ENCODE measurements at places on chromosomes 13 and 19. TPM values are rescaled to one million over a fixed set of nuclear protein-coding genes. Genes with fewer than 3 reads are reported as not detected.

The SOX1 gene
- not detected for total RNA-seq

The BEST2 gene
- total RNA-seq, result under 0.01 TPM

The MYBPC2 gene
- under 0.01 TPM for total RNA-seq

The FZR1 gene
- total RNA-seq, result 34.8 TPM

The RETN gene
- total RNA-seq, result not detected

The SPIB gene
- total RNA-seq, result not detected

The DLEU7 gene
- total RNA-seq, result not detected

The ICAM5 gene
- total RNA-seq, result 0.69 TPM

The KIR3DL2 gene
- total RNA-seq, result not detected

The LILRB3 gene
- total RNA-seq, result not detected

The C2CD4C gene
- total RNA-seq, result under 0.01 TPM

The SSC5D gene
- 13.1 TPM for total RNA-seq

The RELB gene
- total RNA-seq, result 6.9 TPM

The KLK4 gene
- not detected for total RNA-seq

The APOE gene
- total RNA-seq, result 7.2 TPM

The SPTBN4 gene
- 11.4 TPM for total RNA-seq

The FFAR3 gene
- total RNA-seq, result not detected

The NR1H2 gene
- 53.0 TPM for total RNA-seq

The COLGALT1 gene
- total RNA-seq, result 43.1 TPM

The RBM42 gene
- total RNA-seq, result 19.0 TPM

The CEACAM7 gene
- not detected for total RNA-seq

The TNFSF9 gene
- total RNA-seq, result 0.09 TPM

The CLEC17A gene
- total RNA-seq, result 0.09 TPM

The IL12RB1 gene
- total RNA-seq, result 0.32 TPM

The ATP1A3 gene
- total RNA-seq, result not detected

The PSG6 gene
- not detected for total RNA-seq

The ZNF541 gene
- not detected for total RNA-seq

The TYROBP gene
- not detected for total RNA-seq

The KASH5 gene
- not detected for total RNA-seq

The CFD gene
- total RNA-seq, result 362 TPM

The RASL11A gene
- 59.2 TPM for total RNA-seq

The VSTM1 gene
- not detected for total RNA-seq

The CYP4F8 gene
- under 0.01 TPM for total RNA-seq

The CADM4 gene
- total RNA-seq, result 1.4 TPM

The CIRBP gene
- total RNA-seq, result 212 TPM

The KIR3DL1 gene
- total RNA-seq, result not detected

The SLC15A1 gene
- total RNA-seq, result not detected

The TUBA3C gene
- total RNA-seq, result not detected

The RTBDN gene
- not detected for total RNA-seq

The SHISA7 gene
- total RNA-seq, result not detected

The DMAC2 gene
- 28.1 TPM for total RNA-seq

The PCDH9 gene
- total RNA-seq, result 1.0 TPM

The ELF1 gene
- 28.2 TPM for total RNA-seq

The SLC1A6 gene
- not detected for total RNA-seq

The EBI3 gene
- 0.16 TPM for total RNA-seq

The ACP7 gene
- total RNA-seq, result 0.17 TPM

Data from bronchial smooth muscle cell (primary cell).